Purkinje cell (primary cell): ENCODE measurements at places on chromosomes 6 and 20. TPM values are rescaled to one million over a fixed set of nuclear protein-coding genes. Genes with fewer than 3 reads are reported as not detected.

BPIFB3 gene
- not detected in 2 replicates for polyA plus RNA-seq

TRIM27 gene
- 11.7 and 12.7 TPM in 2 replicates for polyA plus RNA-seq

L3MBTL3 gene
- polyA plus RNA-seq, result 0.48 and 1.2 TPM in 2 replicates

PCK1 gene
- polyA plus RNA-seq, result not detected in 2 replicates

BFSP1 gene
- polyA plus RNA-seq, result 0.38 and 2.1 TPM in 2 replicates

SYNE1 gene
- 118 and 131 TPM in 2 replicates for polyA plus RNA-seq

SRMS gene
- not detected in 2 replicates for polyA plus RNA-seq

GPX6 gene
- not detected in 2 replicates for polyA plus RNA-seq

C20orf204 gene
- polyA plus RNA-seq, result not detected in 2 replicates

MCHR2 gene
- polyA plus RNA-seq, result not detected in 2 replicates

AKAP7 gene
- polyA plus RNA-seq, result 138 and 140 TPM in 2 replicates

ETV7 gene
- polyA plus RNA-seq, result not detected in 2 replicates

DZANK1 gene
- polyA plus RNA-seq, result 4.7 and 6.2 TPM in 2 replicates

CTAGE9 gene
- polyA plus RNA-seq, result not detected in 2 replicates

HLA-F gene
- 1.2 and 2.2 TPM in 2 replicates for polyA plus RNA-seq

CTCFL gene
- 0.63 TPM in 1 of 2 replicates, not detected in the other for polyA plus RNA-seq

PTCRA gene
- not detected in 2 replicates for polyA plus RNA-seq

ZKSCAN4 gene
- polyA plus RNA-seq, result 0.23 and 2.5 TPM in 2 replicates

HLA-DQA1 gene
- polyA plus RNA-seq, result not detected in 2 replicates

HBS1L gene
- 92.5 and 139 TPM in 2 replicates for polyA plus RNA-seq

EGFL8 gene
- 2.5 and 3.6 TPM in 2 replicates for polyA plus RNA-seq

CASS4 gene
- not detected in 2 replicates for polyA plus RNA-seq

NKX2-2 gene
- polyA plus RNA-seq, result 0.69 and 2.0 TPM in 2 replicates

TMEM74B gene
- 1.8 and 1.9 TPM in 2 replicates for polyA plus RNA-seq

SOX12 gene
- polyA plus RNA-seq, result 0.24 and 0.98 TPM in 2 replicates

RNF217 gene
- 5.6 and 6.8 TPM in 2 replicates for polyA plus RNA-seq

ZNF831 gene
- 0.67 TPM in 1 of 2 replicates, not detected in the other for polyA plus RNA-seq

TRIM39 gene
- polyA plus RNA-seq, result 1.7 and 2.1 TPM in 2 replicates

NFS1 gene
- polyA plus RNA-seq, result 61.6 and 97.9 TPM in 2 replicates

METTL24 gene
- polyA plus RNA-seq, result 1.1 TPM in 1 of 2 replicates, not detected in the other

ZC2HC1B gene
- polyA plus RNA-seq, result not detected in 2 replicates

PRKN gene
- 3.4 and 4.1 TPM in 2 replicates for polyA plus RNA-seq

MTO1 gene
- polyA plus RNA-seq, result 39.1 and 46.0 TPM in 2 replicates

LY86 gene
- not detected in 2 replicates for polyA plus RNA-seq

DSP gene
- 0.28 TPM in 1 of 2 replicates, not detected in the other for polyA plus RNA-seq

DCDC2 gene
- 0.40 and 0.43 TPM in 2 replicates for polyA plus RNA-seq

POPDC3 gene
- polyA plus RNA-seq, result 13.0 and 13.5 TPM in 2 replicates

RAET1L gene
- polyA plus RNA-seq, result not detected in 2 replicates

SLC26A8 gene
- 1.4 and 2.9 TPM in 2 replicates for polyA plus RNA-seq

MROH8 gene
- polyA plus RNA-seq, result 3.8 TPM in 2 replicates

OR2H1 gene
- 0.49 TPM in 1 of 2 replicates, not detected in the other for polyA plus RNA-seq

KHDC1L gene
- polyA plus RNA-seq, result 1.8 TPM in 1 of 2 replicates, not detected in the other

TRIM40 gene
- polyA plus RNA-seq, result not detected in 2 replicates

GJA10 gene
- not detected in 2 replicates for polyA plus RNA-seq

SLC25A27 gene
- polyA plus RNA-seq, result 97.0 and 98.6 TPM in 2 replicates

GRM4 gene
- 2.1 and 5.2 TPM in 2 replicates for polyA plus RNA-seq

ARMH2 gene
- polyA plus RNA-seq, result not detected in 2 replicates

STX11 gene
- polyA plus RNA-seq, result not detected in 2 replicates
